ENCODE measurements at places on chromosomes 3 and 15. TPM values are rescaled to one million over a fixed set of nuclear protein-coding genes. Genes with fewer than 3 reads are reported as not detected.

DNA sequence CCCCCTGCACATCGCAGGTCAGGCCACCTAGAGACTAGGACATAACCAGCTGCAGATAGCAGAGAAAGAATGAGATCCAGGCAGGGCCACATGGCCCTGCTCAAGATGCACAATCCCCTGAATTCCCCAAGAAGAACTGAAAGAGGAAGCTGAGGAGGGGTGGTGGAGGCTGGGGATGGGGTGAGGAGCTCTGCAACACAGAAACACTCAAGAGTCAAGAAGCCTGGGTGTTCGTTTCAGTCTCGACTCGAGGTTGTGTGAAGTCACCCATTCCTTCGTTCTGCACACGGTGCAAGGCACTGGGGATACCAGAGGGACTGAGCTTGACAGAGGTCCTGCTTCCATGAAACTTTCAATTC is 62.0 kb downstream of the TLE3 start:
- H3K4me1 ChIP-seq, result no peaks in the 10 kb centered on the region
- H3K4me3 ChIP-seq, result no peak overlapping the region
- H3K36me3 ChIP-seq, result no peaks in the 10 kb centered on the region
- H3K27ac ChIP-seq, result no peak overlapping the region

GRCh38 chr15:64348455-64348854 is 7.5 kb downstream of the CSNK1G1 start:
- H3K36me3 ChIP-seq, result no peaks in the 10 kb centered on the region
- no peak overlapping the region for H3K27ac ChIP-seq
- H3K27me3 ChIP-seq, result no peaks in the 10 kb centered on the region
- no peaks in the 10 kb centered on the region for H3K4me1 ChIP-seq
- no peak for DNase-seq
- no peak overlapping the region for H3K4me3 ChIP-seq

The GXYLT2 gene
- not detected for total RNA-seq

- no peaks in the 10 kb centered on the region for H3K4me1 ChIP-seq
- no peaks in the 10 kb centered on the region for H3K36me3 ChIP-seq
- H3K27me3 ChIP-seq, result no peaks in the 10 kb centered on the region
- H3K27ac ChIP-seq, result no peak overlapping the region
These were observed 85.7 kb downstream of the MEGF11 start for GRCh38 chr15:66167854-66168253.

DNA sequence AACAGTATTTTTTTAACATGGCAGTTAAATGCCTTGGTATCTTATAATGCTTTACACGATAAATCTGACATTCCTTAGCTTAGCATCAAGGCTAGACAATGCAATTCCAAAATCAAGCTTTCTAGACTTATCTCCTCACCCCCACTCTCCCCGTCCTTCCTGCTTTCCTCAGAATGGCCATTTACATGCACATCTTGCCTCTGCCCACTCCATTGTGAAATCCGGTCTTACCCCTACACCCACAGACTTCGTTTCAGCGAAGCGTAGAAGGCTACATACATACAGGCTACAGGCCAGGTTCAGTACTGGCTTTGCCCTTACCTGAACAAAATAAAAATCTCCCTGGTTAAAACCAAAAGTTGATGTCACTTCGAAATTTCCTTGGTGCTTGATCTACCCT is 58.6 kb upstream of the SLC12A8 start:
- no peak overlapping the region for H3K27ac ChIP-seq
- no peak overlapping the region for H3K4me3 ChIP-seq
- H3K36me3 ChIP-seq, result no peaks in the 10 kb centered on the region
- no peak for DNase-seq
- no peaks in the 10 kb centered on the region for H3K27me3 ChIP-seq

DNA sequence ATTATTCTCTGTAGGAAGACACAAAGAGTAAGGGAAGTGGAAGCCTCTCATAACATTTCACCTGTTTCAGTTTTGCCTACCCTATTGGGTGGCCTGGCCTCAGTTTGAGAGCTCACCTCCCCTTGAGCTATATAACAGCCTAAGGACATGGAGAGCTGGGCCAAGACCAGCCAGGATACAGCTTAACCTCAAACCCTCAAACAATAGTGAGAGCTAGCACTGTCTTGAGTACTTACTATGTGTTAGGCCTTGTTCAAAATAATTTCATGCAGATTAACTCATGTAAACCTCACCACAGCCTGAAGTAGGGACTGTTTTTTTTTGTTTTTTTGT is 15.0 kb upstream of the TBL1XR1 start:
- peaks cover 5% of the 10 kb centered on the region for H3K4me1 ChIP-seq
- H3K4me3 ChIP-seq, result no peak overlapping the region
- DNase-seq, result no peak
- no peaks in the 10 kb centered on the region for H3K27me3 ChIP-seq
- H3K27ac ChIP-seq, result no peak overlapping the region
- no peaks in the 10 kb centered on the region for H3K36me3 ChIP-seq

The ZNF80 gene
- total RNA-seq, result 0.61 TPM

DNA sequence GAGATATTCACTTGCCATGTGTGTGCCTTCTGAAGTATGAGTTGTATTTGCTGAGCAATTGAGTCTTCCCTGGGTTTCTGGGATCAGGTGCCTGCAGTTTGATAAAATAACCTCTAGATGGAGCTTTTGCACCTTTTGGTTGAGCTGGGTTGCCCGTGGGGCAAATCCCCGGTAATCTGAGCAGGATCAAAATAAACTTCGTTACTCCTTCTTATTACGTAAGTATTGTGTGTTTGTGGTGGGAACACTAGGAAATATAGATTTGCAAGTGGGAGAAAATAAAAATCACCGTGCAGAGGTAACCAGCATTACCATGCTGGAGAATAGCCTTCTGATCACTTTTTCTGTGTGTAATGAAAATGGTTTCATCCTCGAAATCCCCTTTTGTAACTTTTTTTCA is 277.4 kb upstream of the NR2E3 start:
- H3K27ac ChIP-seq, result no peak overlapping the region
- DNase-seq, result no peak
- no peaks in the 10 kb centered on the region for H3K36me3 ChIP-seq

The TRH gene
- not detected for total RNA-seq

GRCh38 chr3:112247900-112248299 is 46.1 kb downstream of the SLC9C1 start:
- no peaks in the 10 kb centered on the region for H3K4me1 ChIP-seq
- H3K27me3 ChIP-seq, result no peaks in the 10 kb centered on the region
- no peak overlapping the region for H3K27ac ChIP-seq

DNA sequence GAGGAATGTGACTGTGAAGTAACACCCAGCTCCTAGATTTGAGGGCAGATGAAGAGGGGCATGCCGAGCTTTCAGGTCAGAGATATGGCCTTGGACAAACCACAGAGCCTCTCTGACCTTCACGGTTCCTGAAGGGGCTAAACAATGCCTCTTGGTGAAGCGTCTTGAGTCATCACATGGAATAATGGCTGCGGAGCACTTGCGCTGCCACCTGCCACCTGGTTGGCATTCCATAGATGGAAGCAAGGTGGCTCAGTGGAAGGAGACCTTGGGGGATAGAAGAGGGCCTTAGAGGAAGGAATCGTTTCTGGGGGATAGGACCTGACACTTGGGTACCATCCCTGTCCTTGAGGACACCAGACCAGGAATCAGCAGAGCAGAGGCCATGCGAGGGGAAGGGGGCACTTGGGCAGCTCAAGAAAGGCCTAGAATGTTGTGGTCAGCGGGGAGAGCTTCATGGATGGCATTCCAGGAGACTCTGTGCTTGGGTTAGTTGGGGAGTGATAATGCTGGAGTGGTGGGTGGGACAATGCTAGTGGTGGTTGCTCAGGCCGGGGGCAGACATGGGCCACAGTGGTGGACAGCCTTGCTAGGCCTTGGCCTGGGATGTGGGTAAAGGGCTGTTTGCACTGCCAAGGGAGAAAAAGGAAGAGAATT is 12.6 kb downstream of the MRAS start:
- no peak for DNase-seq
- no peaks in the 10 kb centered on the region for H3K36me3 ChIP-seq
- no peaks in the 10 kb centered on the region for H3K27me3 ChIP-seq
- no peaks in the 10 kb centered on the region for H3K4me1 ChIP-seq

GRCh38 chr15:29669823-29670222 is 152.4 kb downstream of the TJP1 start:
- H3K27ac ChIP-seq, result no peak overlapping the region
- peaks cover 3% of the 10 kb centered on the region for H3K27me3 ChIP-seq
- no peak overlapping the region for H3K4me3 ChIP-seq
- no peaks in the 10 kb centered on the region for H3K4me1 ChIP-seq
- no peaks in the 10 kb centered on the region for H3K36me3 ChIP-seq

DNA sequence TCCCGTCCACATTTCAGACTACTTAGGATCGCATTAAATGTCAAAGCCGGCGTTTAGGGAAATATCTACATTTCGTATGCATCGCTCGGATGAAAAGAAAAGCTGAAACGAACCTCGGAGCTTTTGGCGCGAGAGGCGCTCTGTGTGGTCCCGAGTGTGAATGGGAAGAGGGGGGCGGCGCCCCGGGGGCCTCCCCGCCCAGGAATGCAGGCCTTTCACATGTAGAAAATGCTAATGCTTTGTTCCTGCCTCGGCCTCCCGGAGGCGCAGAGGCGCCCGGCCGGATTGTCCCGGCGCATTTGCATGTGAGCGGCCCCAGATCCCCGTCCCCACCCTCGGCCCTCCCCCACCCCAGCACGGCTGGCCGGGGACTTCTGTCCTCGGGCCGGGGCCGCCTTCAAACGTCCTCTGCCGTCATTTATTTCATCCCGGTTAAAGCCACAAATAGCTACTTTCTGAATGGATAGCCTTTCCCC is 37.0 kb upstream of the TRIM71 start:
- no peak overlapping the region for H3K27ac ChIP-seq
- H3K27me3 ChIP-seq, result no peaks in the 10 kb centered on the region
- peak overlapping the region; percentile 62 for H3K4me3 ChIP-seq

DNA sequence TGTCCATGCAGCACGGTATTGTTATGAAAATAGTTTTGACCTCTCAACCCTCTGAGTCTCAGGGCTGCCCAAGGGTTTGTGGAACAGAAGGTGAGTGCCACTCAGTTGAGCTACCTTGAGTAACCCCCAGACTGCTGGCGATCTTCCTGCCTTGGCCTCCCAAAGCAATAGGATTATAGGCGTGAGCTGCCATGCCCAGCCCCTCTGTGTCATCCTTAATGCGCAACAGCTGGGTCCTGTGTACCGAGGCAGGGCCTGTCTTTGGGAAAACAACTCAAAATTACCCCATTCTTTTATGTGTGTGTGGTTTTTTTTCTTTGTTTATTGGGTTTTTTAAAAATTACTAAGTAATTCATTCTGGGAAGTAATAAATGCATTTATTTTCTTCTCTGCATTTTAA is 78.3 kb upstream of the TPM1 start:
- no peaks in the 10 kb centered on the region for H3K27me3 ChIP-seq
- no peak overlapping the region for H3K4me3 ChIP-seq
- H3K36me3 ChIP-seq, result no peaks in the 10 kb centered on the region
- H3K4me1 ChIP-seq, result no peaks in the 10 kb centered on the region

The PIGZ gene
- total RNA-seq, result 2.7 TPM

Measured in naive thymus-derived CD4-positive, alpha-beta T cell (primary cell).